SJSA1 (cell line): ENCODE measurements at places on chromosomes 5 and 9.

DNA sequence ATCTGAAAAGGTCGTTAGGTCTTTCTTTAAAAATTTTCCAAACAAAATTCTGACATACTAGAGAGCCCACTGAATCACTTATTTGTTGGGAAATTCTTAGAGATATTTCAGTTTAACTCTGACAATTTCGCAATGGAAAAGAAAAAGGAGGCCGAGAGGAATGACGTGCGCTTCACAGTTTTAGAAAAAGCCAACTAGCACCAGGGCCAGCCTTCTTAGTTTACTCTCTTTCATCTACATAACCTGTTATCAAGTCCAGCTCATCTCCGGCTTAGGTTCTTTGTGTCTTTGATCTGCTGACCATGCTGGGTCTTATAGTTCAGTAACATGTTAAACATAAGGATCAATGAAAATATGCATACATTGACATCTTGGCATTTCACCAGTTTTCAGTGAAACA, 201.7 kb upstream of the TAS2R1 start:
- no peak for DNase-seq

DNA sequence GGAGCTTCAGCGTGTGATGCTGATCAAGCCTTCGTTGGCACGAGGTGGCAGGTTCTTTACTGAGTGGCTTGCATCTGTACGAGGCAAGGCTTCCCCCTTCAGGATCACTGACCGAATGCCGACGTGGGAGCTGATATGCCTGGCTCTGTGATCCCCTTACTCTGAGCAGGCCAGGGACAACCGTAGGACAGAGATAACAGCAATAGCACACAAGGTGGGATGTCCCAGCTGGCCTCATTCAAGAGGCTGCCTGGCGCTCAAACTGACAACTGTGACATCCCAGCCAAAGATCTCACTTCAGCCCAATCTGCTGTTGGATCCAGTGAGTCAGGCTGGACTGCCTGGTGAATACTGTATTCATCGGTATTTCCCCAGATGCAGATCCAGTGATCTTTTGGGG, 199.4 kb upstream of the PANK3 start:
- no peak for DNase-seq

GRCh38 chr5:1270933-1271914, 23.6 kb downstream of the TERT start:
- no peak for DNase-seq

GRCh38 chr9:976258-976942, at the start of gene DMRT3:
Gene DMRT3 (plus strand): TSS chr9:976655. CDS start chr9:977002, 347 bp downstream.
- DNase-seq: no peak

DNA sequence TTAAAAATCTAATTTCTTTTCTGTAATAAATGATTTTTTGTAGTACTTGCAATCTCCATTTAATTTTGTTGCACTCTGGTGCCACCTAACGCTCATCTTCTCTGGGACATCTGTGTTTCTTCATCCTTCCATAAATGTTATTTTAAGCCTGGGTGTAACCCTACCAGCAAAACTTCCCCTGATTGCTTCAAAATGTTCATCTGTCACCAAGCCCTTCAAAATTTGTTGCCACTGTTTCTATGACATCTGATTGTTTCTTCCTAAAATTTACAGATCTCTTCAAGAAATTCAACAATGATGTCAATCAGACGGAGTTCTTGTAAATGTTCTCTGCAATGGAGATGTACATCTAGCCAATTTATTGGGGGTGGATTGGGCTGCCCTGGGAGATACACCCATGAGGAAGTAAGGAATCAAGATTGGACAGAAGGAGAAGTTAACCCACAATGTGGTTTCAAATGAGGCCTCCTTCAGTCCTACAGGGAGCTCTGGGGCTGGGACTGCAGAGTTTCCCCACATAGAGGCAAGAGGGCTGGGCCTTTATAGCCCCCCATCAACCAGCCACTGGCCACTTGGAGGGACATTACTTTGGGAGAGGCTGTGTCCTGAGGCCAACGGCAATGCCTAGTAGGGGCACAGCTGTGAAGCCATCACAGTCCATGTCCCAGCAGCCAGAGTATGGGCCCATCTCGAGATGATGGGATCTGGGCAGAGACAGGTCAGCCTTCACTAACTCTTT, 23.3 kb downstream of the MCTP1 start:
- DNase-seq: peak; percentile 16
